ENCODE measurements at places on chromosomes 5 and 9. TPM values are rescaled to one million over a fixed set of nuclear protein-coding genes. Genes with fewer than 3 reads are reported as not detected.
A peak's percentile ranks its signal among the peaks of the same experiment; 100 is the strongest.

DNA sequence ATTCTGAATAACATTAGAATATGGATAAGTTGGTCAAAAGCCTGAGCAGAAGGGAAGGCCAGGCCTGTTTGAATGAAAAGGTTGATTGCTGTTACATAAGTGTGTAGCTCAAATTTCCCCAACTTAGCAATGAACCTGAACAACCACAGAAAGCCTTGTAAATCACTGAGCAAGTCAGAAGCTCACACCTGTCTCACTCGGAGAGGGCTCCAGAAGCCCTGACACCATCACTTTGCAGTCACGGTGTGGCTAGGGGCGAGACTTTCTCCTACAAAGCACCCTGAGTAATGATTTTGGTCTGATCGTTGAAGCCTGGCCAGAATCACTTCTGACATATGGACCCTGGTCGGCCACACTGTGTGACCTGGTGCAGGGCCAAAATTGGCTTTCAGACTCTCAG, 62.0 kb downstream of the MTX3 start:
- DNase-seq = no peak

GRCh38 chr9:6667633-6668280, 22.2 kb upstream of the GLDC start:
- DNase-seq = no peak

GRCh38 chr9:91758491-91758981, 191.5 kb downstream of the ROR2 start:
- DNase-seq = peak; percentile 54

Gene ZNF622
- 48.3 TPM for total RNA-seq

- no peak for DNase-seq
These were observed 10.6 kb upstream of the NR3C1 start for GRCh38 chr5:143413958-143414669.

GRCh38 chr5:38598296-38598993, 42.0 kb upstream of the LIFR start:
- no peak for DNase-seq

Gene PDE8B
- 0.68 TPM for total RNA-seq

- DNase-seq = no peak
These were observed 2.1 kb downstream of the HEXB start for GRCh38 chr5:74686962-74687751.

DNA sequence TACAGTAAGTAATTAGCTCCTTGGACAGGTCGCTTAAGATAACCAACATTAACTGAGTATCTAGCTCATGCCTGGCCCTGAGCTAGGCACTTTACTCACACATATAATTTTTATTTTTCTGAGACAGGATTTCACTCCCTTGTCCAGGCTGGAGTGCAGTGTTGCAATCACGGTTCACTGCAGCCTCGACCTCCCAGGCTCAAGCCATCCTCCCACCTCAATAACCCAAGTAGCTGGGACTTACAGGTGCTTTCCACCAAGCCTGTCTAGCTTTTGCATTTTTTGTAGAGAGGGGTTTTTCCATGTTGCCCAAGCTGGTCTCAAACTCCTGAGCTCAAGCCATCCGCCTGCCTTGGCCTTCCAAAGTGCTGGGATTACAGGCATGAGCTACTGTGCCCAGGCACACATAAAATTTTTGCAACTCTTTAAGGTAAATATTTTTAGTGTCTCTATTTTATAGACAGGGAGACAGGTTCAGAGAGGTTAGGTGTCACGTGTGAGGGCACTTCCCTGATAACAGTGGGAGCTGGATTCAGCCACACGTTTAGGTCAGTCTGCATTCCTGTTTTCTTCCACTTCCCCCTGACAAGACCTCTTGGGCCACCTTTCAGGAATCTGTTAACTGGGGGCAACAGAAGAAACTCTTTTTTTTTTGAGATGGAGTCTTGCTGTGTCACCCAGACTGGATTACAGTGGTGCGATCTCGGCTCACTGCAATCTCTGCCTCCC, 18.2 kb downstream of the HBEGF start:
- no peak for DNase-seq

DNA sequence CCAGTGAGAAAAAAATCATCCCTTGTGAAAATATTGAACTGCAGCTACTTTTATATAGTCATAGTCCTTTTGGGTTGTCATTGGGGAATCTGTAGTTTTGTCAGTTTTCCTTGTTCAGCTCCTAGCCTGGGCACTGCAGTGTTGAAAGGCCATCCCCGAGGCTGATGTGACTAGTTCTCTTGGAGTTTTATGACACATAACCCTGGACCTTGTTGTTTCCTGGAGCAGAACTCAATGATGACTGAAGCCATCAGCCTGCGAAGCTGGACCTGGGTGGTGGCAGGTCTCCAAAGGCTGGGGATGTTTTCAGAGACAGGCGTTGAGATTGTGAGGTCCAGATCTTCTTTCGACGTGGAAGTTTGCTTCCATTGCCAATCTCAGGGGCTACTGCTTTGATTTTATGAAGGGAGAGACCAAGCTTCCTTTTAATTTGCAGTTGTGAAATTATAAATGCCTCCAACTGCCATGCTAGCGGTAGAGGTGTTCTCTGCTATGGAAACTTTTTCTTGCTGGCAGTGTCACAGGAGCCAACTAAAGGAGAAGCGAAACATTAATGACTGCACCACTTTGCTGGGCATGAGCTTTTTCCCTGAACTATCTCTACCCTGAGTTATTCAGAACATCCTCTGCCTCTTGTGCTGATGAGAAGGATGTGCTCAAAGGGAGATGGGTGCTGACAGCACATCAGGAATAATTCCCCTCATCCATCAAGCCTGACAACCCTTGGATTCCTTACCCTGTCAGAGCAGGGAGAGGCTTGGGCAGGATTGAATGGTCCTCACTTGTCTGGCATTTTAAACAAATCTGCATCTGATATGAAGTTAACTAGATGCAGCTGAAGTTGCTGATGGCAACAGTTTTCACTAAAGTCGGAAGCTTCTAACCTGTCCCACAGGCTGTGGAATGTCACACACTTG, 209.6 kb downstream of the MAST4 start:
- DNase-seq = no peak
